ENCODE measurements at places on chromosomes 3 and 15.

DNA sequence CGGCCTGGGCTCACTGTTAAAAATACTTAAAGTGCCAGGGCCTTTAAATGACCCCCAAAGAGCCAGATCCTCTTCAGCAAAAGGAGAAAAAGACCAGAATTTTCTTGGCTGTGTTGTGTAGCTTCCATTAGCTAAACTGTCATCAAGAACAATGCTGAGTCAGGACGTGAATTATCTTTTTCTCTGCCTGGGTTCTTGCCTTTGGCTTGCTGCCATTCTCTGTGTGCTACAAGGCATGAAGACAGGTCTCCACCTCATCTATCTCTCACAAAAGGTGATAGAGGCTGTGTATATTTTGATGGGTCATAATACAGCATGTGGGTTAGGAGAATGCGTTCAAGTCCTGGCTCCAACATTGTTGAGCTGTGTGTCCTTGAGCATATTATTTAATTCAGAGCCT, 52.4 kb upstream of the SELENOK start:
- DNase-seq, result no peak

GRCh38 chr15:66997212-66997611, 68.2 kb upstream of the SMAD3 start:
- DNase-seq, result no peak

DNA sequence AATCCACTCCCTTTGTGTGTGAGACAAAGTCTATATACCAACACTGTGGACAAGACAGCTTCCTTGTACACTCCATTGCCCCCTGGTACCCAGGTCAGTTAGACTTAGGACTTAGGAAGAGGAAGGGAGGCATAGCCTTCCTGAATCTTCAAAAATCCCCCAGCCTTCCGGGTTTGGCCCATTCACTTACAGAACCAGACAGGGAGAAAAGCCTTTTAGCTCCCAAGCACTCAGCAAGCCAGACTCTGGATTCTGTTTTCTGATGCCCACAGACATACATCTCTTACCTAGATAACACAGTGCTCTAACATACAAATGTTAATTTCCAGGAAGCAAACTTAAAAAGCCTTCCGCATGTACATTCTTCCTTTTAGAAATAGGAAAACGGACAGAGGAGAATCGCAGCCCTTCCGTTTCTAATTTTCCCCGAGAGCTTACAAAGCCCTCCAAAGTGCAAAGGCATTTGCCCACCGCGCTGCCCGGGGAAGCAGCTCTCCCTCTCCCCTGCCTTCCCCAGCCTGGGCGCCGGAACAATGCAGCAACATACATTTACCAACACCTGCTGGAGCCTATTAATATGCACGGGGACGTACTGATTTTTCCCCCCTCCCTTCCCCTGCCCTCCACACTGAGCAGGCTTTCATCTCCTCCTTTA, 442.0 kb downstream of the MAGI1 start:
- no peak for DNase-seq

GRCh38 chr15:48555241-48555881, 90.1 kb downstream of the FBN1 start:
- DNase-seq, result no peak

DNA sequence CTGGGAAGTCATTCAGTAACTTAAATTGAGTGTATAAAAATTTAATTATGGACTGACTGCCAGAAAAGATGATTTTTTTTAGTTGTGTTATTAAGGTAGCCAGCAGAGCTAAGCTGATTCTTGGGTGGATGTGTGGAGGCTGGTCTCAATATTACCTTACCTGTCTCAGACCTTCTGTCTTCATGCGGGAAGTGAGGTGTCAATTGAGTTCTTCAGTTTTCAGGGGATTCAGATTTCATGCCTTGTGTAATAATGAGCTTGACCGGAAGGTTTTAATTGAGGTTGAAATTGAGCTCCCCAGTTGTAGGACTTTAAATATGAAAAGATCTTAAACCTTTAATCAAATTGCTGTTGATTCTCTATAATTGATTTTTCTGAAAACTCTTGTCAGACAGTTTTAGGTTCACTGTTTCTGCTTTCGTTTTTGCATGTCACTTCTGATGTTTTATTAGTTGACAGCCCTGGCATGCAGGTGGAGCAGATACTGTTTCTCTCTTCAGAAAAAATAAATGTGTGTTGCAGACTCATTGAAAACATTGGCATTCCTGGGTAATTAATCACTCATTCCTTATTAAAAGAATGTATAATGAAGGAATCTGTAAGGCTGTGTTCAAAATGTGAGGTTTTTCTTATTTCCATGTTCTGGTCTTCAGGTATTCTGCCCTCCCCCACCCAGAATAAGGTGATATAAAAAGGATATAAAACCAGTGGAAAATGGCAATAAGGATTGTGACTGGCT, 54.5 kb downstream of the PSMD6 start:
- no peak for DNase-seq

DNA sequence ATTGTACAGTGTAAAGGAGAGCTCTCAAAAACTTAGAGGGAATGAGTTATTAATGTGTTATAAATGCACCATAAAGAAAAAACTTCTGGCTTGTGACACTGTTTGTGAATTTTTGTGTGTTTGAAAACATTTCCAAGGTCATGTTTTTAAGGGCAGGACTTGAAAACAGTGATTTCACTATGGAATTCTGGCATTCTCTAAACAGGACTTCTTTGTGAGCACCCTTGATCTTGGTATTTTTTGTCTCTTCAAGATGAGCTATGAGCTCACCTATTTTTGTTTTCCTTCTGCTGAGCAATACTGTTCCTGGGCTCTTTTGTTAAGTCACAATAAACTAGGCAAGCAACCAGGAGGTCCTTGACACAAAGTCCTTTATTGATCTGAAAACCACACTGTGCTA, 284.4 kb downstream of the RBMS3 start:
- no peak for DNase-seq

Measured in activated CD4-positive, CD25-positive, alpha-beta regulatory T cell (primary cell).